ENCODE measurements at places on chromosomes 7 and 10. TPM values are rescaled to one million over a fixed set of nuclear protein-coding genes. Genes with fewer than 3 reads are reported as not detected.
A peak's percentile ranks its signal among the peaks of the same experiment; 100 is the strongest.

DNA sequence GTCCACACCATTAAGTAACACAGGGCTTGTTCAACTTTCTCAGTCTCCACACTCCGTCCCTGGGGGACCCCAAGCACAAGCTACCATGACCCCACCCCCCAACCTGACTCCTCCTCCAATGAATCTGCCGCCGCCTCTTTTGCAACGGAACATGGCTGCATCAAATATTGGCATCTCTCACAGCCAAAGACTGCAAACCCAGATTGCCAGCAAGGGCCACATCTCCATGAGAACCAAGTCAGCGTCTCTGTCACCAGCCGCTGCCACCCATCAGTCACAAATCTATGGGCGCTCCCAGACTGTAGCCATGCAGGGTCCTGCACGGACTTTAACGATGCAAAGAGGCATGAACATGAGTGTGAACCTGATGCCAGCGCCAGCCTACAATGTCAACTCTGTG, 81.1 kb upstream of the SAMD8 start:
- DNase-seq = no peak

- no peak for DNase-seq
Measured at GRCh38 chr10:108872854-108873253, 1050.5 kb downstream of the XPNPEP1 start.

GRCh38 chr7:37912756-37913155, 3.9 kb downstream of the SFRP4 start:
- no peak for DNase-seq

The ANKRD30A gene
- not detected for total RNA-seq

GRCh38 chr7:74173866-74174605, at the start of gene EIF4H:
Gene EIF4H, plus strand, starts transcription at chr7:74174356. Its CDS starts 28 bp downstream, at chr7:74174384.
- DNase-seq = peak; percentile 98

- no peak for DNase-seq
Measured at GRCh38 chr10:17394854-17395253, 59.5 kb downstream of the ST8SIA6 start.

- DNase-seq = no peak
Measured at GRCh38 chr10:93236393-93237040, 162.8 kb downstream of the CYP26A1 start.

The NCAPG2 gene
- total RNA-seq = 12.4 TPM
